ENCODE measurements at places on chromosomes 5 and 9. TPM values are rescaled to one million over a fixed set of nuclear protein-coding genes. Genes with fewer than 3 reads are reported as not detected.

- H3K27me3 ChIP-seq = no peaks in the 10 kb centered on the region
- no peak overlapping the region for H3K27ac ChIP-seq
- H3K36me3 ChIP-seq = peaks cover 6% of the 10 kb centered on the region
- no peak for DNase-seq
Observed at GRCh38 chr5:60883229-60883628, 39.2 kb upstream of the ELOVL7 start.

DNA sequence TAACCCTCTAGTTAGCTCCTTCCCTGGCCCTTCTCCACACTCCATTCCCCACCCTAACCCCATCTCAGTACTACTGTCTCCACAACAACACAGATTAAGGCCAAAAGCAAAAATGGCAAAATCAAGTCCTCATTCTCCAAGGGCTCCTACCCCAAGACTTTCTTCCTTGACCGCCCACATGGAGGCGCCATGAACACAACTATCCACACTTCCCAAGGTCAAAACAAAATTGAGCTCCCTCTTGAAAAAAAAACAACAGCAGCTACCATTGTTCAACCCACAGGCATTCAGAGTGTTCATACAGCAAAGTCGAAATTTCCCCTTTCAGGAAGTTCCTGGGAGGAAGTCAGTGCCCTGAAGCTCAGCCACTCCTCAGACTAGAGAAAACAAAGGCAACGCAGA lies 54.4 kb downstream of the GNAQ start:
- DNase-seq = no peak
- no peaks in the 10 kb centered on the region for H3K36me3 ChIP-seq
- no peak overlapping the region for H3K4me3 ChIP-seq
- H3K27ac ChIP-seq = no peak overlapping the region

DNA sequence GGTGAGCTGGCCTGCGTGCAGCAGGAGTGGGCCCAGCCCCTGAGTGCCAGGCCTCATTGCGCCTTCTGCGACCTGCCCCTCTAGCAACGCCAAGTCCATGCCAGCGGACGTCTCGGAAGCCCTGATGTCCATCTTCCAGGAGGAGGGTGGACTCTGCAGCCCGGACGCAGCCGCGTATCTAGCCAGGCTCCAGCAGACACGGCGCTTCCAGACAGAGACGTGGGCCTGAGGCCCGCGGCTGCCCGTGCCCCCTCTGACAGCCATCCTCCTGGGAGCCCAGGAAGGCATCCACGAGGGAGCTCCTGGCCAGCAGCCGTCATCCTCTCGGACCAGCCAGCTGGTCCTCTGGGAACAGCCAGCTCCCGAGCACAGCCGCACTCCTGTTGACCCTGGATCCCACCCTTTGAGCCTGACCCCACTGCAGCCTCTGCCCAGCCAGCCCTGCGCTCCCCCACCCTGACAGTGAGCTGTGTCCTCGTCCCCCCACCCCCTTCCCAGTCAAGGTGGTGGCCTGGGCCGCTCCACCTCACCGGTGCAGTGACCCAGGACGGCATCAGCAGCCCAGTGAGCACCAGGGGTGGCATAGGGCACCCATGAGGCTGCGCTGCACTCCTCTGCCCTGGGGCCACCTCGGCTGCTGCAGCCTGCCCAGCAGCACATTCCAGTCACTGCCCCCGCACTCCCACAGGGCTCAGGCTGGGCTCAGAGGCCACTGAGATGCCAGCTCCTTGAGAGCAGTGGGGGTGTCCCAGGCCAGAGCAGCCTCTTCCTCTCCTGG lies 5.7 kb downstream of the RNF208 start:
- H3K36me3 ChIP-seq = peaks cover 6% of the 10 kb centered on the region
- no peak for DNase-seq
- no peak overlapping the region for H3K27ac ChIP-seq
- no peaks in the 10 kb centered on the region for H3K27me3 ChIP-seq
- H3K4me1 ChIP-seq = peaks cover 7% of the 10 kb centered on the region
- no peak overlapping the region for H3K4me3 ChIP-seq

GRCh38 chr5:99349787-99350186 lies 421.0 kb upstream of the CHD1 start:
- no peak overlapping the region for H3K27ac ChIP-seq
- no peak for DNase-seq
- no peaks in the 10 kb centered on the region for H3K4me1 ChIP-seq
- no peak overlapping the region for H3K4me3 ChIP-seq
- no peaks in the 10 kb centered on the region for H3K36me3 ChIP-seq
- no peaks in the 10 kb centered on the region for H3K27me3 ChIP-seq

The CCNO gene
- 0.41 TPM for total RNA-seq

The GRIN1 gene
- 2.1 TPM for total RNA-seq

The IFNA2 gene
- not detected for total RNA-seq

Data from H1 (cell line).